CD4-positive, alpha-beta T cell treated with Interleukin-15 for 1 hour (primary cell): ENCODE measurements at places on chromosomes 2 and 18.

DNA sequence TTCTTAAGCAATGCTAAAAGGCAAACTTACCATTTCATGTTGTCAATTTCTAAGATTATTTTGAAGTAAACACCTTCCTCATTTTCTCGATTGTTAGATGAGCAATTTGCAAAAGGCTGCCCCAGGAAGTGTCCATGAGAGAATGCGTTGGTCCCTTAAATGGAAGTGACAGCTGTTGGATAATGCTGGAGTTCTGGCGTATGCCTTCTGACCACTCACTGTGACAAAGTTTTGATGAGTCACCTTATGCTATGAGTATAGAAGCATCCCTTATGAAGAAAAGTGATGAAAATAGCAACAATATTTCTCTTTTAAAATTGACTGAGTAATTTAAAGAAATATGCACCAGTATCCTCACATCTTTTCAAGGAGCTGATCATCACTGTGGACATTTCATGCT, 1497.5 kb downstream of the DPP10 start:
- no peak for DNase-seq

- DNase-seq = no peak
Measured at GRCh38 chr2:241798631-241799521, 10.1 kb upstream of the NEU4 start.

- no peak for DNase-seq
Measured at GRCh38 chr2:113127646-113128570, 510 bp downstream of the IL1RN start.

GRCh38 chr2:122516775-122517174, 761.3 kb downstream of the TSN start:
- DNase-seq = no peak

GRCh38 chr2:138447889-138448570, 53.5 kb upstream of the SPOPL start:
- no peak for DNase-seq

DNA sequence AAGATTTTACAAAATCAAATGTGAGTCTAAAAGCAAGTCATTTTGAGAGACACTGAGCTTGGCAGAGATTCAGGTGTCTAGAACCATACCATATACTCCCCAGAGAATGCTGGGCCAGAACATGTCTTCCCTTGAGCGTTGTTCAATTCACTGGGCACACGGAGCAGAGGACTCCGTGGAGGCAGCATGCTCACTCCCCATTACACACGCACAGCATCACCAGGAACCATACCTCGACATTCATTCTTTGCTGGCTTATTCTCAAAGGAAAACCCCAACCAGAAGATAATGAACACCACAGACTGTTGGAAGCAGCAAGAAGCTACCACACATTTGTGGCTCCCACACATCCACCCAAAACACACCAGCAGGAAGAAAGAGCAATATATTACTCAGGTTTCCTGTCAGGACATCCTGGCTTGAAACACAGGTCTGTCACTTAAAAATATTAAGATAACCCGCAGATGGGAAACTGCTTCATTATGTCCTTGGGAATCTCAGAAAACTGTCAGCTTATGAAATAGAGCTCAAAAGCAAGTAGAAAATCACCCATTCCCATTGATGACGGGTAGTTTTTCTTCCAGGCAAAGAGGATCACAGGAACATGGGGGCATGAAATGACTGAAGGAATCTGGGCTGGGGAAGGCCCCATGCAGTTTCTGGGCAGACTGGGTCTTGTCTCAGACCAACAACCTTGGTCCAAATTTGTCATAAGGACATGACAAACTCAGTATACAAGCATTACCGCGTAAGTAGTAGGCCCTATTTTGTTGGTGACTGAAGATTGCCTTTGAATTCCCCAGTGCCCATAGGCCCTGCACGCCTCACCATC, 46.4 kb downstream of the PCBP1 start:
- DNase-seq = peak; percentile 36
